ENCODE measurements at places on chromosomes 12 and 14. TPM values are rescaled to one million over a fixed set of nuclear protein-coding genes. Genes with fewer than 3 reads are reported as not detected.

Gene PYGL
- polyA plus RNA-seq: 9.7 TPM

Gene GSG1
- 0.07 TPM for polyA plus RNA-seq

Gene KRT78
- 0.02 TPM for polyA plus RNA-seq

Gene CABP1
- 3.0 TPM for polyA plus RNA-seq

Gene FOXG1
- polyA plus RNA-seq: 0.20 TPM

Gene ADGRD1
- 50.0 TPM for polyA plus RNA-seq

Gene GABARAPL1
- polyA plus RNA-seq: 208 TPM

Gene RAD9B
- polyA plus RNA-seq: 0.36 TPM

Gene KRT79
- 0.09 TPM for polyA plus RNA-seq
